ENCODE measurements at places on chromosomes 6 and 20.

DNA sequence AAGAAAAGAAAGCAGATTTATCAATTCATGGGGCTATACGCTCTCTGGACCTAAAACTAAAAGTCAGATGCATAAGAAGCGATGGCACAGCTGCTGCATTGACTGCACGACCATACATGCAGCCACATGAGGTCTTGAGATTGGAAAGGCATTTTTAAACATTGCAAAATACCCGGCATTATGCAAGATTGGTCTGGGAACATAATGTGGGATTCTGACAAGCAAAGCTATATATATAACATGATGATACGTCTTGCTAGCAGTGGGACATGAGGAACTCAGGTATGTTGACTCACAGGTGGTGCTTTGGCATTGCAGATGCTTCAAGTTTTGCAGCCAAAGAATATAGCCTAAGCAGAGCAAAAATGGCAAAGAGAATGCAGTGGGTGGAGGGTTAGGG, 55.1 kb downstream of the SAMD3 start:
- DNase-seq: no peak

GRCh38 chr6:150667977-150668716, 68.5 kb downstream of the PLEKHG1 start:
- DNase-seq: no peak

GRCh38 chr6:150613269-150613668, 13.6 kb downstream of the PLEKHG1 start:
- DNase-seq: no peak

DNA sequence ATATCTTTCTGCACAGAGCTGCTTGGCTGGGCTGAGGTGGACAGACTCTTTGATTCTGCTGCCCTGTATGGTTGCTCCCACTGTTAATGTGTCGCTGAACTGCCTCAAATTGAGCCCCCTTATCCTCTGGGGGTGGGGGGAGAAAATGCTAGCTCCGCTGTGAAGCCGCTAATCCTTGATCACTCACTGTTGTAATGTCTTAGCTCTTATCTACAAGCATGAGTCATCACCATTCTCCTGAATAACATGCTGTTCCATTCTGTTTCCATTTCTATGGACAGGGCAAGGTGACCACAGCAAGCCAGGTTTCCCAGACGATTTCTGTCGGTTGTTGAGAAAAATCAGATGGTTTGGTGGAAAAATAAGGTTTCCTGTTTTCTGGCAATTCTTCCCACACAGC, 218.4 kb upstream of the GGTLC1 start:
- no peak for DNase-seq

- no peak for DNase-seq
These were observed 2.3 kb upstream of the PRIM2 start for GRCh38 chr6:57315111-57315510.

DNA sequence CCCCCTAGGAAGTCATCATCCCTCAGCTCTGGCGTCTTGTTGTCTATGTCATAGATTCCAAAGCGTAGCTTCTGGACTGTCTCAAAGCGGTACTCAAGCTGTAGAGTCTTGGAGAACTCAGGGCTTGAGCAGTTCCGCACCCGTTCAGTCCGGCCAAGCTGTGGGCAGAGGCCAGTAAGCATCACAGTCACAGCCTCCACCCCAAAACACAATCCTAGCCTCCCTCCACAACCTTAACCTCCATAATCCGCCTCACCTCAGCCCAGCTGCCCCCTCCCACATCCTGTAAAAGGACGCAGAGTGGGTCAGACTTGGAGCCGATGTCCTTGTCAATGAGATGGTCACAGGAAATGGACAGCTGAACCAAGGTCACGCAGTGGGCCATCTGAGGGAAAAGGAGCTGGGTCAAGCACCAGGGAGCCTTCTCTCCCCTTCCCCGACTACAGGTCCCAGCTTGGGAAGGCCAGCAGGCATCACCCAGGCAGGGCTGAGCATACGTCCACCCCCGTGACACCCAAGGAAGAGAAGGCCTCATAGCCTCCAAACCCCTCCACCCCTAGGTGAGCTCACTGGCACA, 17.0 kb downstream of the SPAG4 start:
- DNase-seq: no peak

GRCh38 chr6:62446647-62447316, 160.8 kb upstream of the KHDRBS2 start:
- no peak for DNase-seq
